ENCODE measurements at places on chromosomes 2 and 18.

DNA sequence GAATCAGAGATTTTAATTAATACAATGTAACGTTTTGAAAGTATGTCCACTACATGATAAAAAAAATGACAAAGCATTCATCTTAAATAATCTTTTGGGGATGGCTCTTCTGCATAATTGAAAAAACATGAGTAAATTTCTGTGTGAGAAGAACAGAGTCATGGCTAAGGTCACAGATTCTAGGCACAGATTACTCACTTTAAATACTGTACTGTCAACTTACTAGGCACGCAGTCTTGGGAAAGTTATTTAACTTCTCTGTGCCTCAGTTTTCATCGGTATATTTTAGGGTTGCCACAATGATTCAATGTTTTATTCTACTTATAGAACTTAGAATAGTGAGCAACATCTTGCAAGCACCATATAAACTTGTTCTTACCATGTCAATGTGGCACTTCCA is 49.2 kb downstream of the TMEFF2 start:
- peak; percentile 35 for DNase-seq

DNA sequence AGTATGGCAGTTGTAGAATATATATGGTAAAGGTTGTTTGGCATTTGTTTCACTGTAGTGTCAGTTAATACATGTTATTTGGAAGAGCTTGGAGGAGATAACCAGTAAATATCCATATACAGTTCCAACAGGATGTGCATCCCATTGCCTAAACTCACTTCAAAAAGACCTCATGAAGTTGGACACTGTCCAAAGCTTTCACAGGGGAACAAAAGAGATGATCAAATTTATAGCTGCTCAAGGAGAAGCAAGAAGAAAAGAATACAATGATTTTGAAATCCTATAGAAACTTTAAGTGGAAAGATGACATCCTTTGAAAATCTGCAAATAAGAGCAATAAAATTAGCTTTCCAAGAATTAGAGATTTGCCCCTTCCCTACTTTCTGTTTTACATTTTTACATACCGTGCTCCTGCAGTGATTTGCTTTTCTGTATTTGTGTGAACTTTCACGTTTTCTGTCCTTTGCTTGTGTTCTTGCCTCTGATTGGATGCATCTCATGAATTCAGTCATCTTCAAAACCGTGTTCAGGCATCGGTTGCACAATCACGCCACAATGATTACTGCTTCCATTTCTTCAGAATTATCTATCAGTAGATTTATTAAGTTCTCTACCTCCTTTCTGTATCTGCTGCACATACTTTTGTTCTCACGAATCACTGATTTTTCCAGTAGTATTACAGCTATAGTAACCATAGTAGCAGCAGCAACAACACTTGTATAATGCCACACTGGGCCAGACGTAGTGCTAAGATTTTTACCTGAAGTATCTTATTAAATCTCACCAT is 83.8 kb downstream of the PARD3B start:
- no peak for DNase-seq

DNA sequence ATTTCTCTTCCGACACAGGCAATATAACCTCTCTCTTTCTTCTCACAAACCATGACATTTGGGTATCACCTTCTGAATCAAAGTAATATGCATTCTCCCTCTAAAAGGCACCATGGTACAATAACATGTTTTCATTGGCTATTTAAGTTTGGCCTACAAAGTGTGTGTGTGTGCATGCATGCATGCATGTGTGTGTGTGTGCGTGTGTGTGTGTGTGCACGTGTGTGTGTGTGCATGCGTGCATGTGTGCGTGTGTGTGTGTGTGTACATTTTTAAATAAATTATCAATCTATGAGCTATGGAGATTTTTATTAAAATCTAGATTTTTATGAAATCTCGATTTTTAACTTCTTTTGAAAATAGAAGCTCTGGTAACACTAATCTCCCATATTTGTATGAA is 745.3 kb upstream of the ZEB2 start:
- DNase-seq: no peak

- no peak for DNase-seq
These were observed 33.3 kb upstream of the CABLES1 start for GRCh38 chr18:23101861-23102432.

DNA sequence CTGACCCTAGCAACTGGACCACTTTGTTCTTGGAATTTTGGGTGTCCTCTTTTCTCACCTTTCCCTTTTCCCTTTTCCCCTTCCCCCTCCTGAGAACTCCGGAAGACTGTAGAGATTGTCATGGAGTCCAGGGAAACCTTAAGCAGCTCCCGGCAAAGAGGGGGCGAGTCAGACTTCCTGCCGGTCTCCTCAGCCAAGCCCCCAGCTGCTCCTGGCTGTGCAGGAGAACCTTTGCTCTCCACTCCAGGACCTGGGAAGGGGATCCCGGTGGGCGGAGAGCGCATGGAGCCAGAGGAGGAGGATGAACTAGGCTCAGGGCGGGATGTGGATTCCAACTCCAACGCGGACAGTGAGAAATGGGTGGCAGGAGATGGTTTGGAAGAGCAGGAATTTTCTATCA is 20.5 kb downstream of the SETBP1 start:
- DNase-seq: no peak

DNA sequence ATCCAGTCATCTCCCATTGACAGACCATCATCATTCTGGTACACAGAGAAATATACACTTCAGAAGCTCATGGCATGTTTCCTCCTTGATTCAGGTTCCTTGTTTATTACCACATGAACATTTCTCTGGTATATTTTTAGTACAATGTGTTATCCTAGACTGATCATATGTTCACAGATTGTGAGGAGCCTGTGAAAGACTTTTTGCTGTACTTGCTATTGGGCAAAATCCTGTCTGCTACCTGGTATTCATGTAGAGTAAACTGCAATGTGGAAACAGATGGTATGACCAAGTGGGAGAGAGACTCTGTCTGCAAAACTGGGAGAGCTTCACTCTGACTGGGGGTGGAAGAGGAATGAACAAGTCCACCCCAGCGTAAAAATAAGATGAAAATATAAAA is 657.2 kb downstream of the IRS1 start:
- no peak for DNase-seq

DNA sequence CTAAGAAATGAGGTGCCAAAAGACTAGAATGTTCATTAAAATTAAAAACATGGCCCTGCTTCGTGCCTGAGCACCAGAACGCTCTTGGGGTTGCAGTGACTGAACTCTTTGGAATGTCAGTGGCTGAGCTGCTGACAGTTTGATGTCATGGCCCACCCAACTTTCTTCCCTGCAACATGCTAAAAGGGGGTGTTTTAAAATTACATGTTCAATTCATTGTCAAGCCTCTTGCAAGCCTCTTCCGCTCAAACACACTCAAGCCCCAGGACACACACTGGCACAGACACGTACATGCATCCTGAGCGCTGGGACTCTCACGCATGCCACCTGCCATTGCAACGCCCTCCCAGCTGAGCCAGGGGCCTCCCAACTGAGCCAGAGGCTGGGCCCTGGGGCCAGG is 12.6 kb downstream of the RUFY4 start:
- DNase-seq: peak; percentile 45

DNA sequence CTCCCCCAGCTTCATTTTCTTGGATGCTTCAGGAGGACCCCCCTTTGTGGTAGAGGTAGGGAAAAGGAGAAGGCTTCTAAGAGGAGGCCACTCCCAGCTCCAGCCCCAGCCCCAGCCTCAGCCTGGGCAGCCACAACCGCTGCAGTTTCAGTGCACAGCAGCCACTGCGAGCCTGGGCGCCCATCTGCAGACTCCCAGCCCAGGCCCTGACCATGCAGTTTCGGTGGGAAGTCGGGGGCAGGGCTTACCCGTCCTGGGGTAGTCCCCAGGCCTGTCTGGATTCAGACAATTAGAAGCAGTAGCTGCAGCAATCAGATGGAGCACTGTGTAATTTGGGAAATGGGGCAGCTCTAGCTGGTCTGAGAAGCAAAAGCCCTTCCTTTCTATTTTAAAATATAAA is 28.6 kb downstream of the ITM2C start:
- DNase-seq: no peak

- no peak for DNase-seq
These were observed 149.0 kb downstream of the ADCYAP1 start for GRCh38 chr18:1053331-1054315.

DNA sequence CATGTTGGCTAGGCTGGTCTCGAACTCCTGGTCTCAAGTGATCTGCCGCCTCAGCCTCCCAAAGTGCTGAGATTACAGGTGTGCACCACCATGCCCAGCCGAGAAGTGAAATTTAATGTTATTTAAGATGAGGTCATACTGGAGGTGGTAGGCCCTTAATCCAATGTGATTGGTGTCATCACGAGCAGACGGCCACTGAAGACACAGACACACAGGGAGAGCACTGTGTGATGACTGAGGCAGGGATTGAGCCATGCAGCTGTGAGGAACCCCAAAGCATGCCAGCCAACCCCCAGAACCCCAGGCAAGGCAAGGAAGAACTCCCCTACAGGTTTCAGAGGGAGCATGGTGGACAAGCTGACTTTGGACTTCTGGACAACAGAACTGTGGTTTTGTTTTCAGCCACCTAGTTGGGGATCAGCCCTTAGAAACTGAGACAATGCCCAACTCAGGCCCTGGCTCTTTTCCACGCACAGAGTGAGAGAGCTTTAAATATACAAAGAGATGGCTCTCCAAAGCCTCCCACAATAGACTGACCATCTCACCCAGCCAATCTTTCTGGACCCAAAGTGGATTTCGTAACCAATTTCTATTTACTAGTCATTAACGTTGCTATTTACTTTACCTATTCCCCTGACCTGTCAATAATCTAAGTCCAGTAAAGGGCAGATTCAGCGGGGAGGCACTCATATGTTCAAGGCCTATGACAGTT is 34.2 kb downstream of the TBC1D8 start:
- DNase-seq: no peak

- no peak for DNase-seq
These were observed 91.6 kb upstream of the ARL5A start for GRCh38 chr2:151919786-151920185.

- no peak for DNase-seq
These were observed 85.0 kb downstream of the RBM43 start for GRCh38 chr2:151176661-151177060.

DNA sequence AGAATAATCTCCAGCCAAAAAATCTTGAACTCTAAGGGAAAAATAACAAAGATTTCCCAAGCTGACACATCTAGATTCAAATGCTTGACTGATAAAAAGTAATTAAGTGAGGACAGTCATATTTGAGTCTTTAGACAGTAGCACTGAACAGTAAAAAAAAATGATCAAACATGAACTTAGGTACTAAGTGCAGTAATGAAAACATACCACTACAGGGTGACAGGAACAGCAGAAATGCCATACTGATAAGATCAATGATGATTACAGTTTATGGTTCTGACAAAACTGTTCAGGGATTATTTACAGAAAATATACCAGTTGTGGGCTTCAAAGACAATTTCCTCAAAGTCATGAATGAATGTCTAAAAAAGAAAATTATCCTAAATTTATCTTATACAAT is 80.3 kb downstream of the OSBPL1A start:
- no peak for DNase-seq

DNA sequence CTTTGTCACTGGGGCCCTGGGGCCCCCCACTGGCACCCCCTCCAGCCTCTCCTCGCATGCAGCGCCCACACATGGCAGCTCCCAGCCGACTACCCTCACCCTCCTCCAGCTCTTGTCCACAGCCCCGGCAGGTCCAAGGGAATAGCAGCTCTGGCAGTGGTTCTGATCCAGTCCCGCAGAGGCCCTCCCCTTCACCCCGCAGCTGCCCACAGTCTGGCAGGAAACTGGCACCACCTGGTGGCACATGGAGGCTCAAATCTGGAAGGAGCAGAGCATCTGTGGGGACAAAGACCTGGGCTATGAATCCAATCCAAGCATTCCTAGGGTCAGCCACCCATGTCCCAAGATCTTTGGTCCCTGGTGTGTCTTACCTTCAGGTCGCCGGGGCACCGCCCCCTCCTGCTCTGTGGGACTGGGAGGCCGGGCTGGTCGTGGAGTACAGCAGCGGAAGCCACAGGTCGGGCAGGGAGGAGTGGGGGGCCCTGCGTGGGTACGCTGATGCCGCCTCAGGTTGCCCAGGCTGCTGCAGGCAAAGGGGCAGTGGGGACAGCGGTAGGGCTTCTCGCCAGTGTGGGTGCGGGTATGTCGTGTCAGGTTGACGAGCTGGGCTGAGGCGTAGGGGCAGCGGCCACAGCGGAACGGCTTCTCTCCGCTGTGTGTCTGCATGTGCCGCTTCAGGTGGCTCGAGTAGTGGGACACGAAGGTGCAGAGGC is 2.3 kb downstream of the ZNF513 start:
- no peak for DNase-seq

- DNase-seq: no peak
These were observed 261.2 kb downstream of the TXNL1 start for GRCh38 chr18:56377231-56377630.

DNA sequence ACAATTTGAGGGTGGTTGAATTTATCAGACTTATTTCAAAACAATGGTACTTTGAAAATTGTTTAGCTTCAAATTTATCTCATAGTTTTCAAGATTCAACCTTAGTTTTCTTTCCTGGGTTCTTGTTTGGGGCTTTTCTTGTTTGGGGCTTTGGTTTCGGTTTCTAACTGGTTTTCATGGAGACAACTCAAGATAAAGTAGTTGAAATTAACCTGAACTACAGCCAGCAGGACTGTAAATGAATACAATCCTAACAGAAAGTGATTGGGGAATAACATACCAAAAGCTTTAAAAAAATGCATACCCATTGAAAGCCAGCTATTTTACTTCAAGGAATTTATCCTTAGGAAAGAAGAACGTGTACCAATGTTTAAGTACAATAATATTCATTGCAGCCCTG is 133.5 kb upstream of the SLC14A2 start:
- no peak for DNase-seq

GRCh38 chr18:45651275-45651674 is 36.0 kb downstream of the SLC14A2 start:
- DNase-seq: no peak

DNA sequence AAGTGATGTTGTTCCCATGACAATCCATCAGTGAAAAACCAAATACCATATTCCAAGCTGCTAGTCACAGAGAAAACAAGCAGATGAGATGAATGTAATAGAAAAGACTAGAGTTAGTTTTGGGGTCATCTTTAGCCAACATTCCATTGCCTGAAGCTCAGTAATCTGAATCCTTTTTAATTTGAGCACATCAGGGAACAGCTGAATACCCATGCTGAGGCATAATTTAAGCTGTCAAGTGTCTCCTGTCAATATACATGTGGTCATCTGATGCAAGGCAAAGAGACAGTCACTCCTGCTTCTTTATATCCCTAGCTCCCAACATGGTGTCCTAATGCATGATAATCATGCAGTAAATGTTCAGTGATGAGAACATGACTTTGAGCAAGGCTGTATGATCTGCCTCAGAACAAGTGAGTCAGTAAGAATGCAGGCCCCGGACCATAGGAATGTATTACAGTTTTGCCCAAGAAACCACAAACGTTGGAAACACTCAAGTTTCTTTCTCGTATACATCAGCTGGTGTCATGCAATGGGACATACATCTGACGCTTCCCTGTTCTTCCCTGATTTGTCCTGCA is 48.0 kb downstream of the CDK15 start:
- DNase-seq: peak; percentile 98

All from HCEC 1CT (cell line).